D721Med (cell line): ENCODE measurements at places on chromosomes 13 and 19.

- no peak for DNase-seq
Observed at GRCh38 chr19:5913739-5914357, at the start of gene CAPS. CAPS (plus strand) TSS chr19:5914254; CDS start chr19:5914407, 153 bp downstream.

- DNase-seq = no peak
Observed at GRCh38 chr13:98447881-98448641, 128.8 kb downstream of the STK24 start.

DNA sequence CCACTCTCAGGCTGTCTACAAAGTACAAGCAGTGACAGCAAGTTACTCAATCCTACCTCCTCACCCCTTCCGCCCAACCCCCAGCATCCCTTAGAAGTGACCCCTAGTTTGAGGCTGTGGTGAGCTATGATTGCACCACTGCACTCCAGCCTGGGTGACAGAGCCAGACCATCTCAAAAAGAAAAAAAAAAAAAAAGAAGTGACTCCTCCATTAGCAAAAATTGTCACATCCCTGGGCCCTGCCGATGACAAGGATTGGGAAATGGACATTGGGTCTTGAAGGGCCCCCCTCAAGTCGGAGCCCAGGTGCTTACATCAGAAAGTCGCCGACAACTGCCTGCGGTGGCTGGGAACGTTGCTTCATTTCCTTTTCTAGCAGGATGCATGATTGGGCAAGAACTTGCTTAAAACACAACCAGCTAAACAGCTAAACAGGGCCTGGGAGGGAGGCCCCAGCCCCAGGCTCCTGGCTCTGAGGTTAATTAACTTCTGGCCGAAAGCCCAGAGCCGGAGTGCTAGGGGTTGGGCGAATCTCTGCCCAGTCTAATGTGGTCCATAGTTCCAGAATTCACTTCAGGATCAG is 15.3 kb downstream of the RAB3D start:
- no peak for DNase-seq

DNA sequence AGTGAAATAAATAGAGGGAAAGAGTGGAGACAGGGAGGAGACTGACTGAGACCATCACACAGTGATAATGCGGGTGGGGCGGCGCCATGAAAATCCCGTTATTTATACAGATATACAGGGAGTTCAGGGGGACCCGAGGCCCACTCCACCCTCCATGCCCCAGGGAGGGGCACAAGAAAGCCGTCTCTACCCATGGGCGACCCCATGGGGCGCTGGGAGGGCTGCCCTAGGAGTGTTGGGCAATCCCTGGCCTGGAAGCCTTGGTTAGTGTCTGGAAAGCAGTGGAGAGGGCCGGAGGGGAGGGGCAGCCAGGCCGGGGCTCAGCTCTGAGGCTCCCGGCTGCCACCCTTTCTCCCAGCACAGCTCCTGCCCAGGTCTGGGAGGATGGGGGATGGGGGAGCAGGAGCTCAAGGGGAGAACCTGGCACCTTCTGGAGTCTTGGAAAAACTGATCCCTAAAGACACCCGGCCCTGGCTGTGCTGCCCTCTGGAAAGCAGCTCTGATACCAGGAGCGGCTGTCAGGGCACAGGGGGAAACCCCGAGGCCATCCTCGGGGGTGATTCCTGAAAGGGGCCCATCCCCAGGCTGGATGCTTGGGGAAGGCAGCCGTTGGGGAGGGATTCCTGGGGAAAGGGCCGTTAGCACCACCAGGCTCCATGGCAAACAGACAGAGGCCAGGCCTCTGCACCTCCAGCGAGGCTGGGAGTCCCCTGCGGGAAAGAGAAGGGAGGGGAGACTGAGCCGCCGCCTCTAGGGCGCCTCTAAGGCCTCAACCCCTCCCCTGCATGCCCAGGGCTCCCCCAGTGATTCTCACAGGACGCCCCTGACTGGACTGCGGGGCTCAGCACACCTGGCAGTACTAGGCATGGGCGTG is 3.0 kb upstream of the PRKD2 start:
- DNase-seq = no peak

DNA sequence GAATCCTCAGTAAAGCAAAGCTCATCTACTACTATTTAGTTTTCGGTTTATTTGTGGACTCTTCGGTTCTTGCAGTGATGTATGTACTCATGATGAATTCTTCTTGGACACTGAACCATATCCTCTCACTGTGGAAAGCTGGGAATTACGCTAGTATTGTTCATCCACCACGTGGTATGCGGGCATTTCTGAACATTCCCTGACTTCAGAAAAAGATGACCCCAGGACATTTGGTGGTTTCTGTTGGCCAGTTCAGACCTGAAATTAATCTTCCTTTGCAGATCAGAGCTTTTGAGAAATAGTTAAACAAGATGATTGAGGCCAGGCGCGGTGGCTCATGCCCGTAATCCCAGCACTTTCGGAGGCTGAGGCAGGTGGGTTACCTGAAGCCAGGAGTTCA is 25.3 kb upstream of the FBN3 start:
- no peak for DNase-seq

DNA sequence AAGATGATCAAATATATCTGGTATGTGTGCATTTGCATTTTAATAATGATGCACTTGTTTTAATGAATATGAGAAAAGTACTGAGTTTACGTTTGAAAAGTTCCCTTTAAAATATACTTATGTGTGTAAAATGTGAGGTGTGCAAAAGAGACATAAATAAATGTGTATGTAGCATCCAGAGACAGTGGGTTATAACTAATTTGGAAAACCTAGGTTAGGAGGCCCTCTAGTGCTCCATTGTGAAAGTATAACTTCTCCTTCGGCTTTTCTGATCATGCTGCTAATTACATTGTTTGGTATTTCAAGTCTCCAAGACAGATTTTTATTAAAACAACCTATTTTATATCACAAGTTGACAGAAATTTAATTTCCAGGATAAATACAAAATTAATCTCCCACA is 30.1 kb downstream of the SCEL start:
- no peak for DNase-seq

DNA sequence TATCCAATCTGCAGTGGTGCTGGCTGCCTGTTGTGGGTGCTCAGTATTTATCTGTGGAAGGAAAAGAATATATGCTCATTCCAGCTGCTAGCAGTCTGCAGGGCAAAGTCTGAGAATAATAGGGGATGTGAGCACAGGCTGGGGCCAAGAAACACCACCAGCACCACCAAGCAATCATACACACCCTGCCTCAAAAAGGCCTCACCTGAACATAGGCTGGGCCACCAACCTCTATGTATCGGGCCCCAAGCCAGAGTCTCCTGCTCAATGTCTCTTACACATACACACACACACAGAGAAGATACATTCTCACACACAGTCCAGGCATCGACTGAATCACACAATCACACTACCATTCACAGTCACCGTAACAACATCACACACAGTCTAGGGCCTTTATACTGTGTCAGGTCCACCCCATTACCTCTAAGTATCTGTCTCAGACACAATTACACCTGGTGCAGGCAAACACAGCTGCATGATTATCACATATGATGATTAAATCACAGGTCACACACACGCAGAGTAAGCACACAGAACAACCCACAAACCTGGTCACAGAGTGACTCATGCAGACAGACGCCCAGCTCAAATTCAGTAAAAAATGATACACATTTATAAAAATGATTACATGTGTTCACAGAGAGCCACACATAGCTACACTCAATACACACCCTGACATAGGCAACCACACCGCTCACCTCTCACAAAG is 1.3 kb upstream of the ZSCAN22 start:
- no peak for DNase-seq

DNA sequence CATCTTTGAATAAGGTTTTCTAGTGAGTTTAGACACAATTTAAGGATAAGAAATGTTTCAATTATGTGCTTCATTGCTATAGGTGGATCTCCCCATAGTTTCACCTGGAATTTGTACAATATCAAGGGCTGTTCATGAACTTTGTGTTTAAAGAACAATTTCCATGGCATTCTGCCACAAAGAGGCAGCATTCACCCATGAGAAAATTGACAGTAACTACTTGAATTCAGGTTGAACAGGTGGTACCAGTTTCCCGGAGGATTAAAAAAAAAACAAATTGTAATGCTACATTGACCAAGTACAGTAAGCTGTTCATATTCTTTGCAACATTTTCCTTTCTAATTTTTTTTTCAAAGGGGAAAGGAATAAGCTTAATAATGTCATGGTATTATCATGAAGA is 9.1 kb downstream of the SLITRK5 start:
- no peak for DNase-seq

DNA sequence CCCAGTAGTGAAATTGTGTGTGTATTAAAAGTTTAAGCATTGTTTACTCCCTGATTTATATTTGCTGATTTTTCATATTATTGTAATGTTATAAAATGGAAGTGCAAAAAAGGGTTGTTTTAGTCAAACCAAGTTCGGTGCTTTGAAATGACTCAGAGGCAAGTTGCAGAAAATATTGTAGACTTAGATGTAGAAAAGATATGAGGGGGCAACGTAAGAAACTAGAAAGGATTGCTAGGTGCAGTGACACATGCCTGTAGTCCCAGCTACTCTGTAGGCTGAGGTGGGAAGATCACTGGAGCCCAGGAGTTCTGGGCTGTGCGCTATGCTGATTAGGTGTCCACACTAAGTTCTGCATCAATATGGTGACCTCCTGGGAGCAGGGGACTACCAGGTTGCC is 16.1 kb upstream of the LPAR6 start:
- DNase-seq = no peak

- no peak for DNase-seq
Observed at GRCh38 chr13:75146436-75146835, 335.5 kb downstream of the TBC1D4 start.

- DNase-seq = no peak
Observed at GRCh38 chr13:19657872-19658591, 24.6 kb downstream of the MPHOSPH8 start.

GRCh38 chr13:93547886-93548285 is 321.3 kb downstream of the GPC6 start:
- no peak for DNase-seq

DNA sequence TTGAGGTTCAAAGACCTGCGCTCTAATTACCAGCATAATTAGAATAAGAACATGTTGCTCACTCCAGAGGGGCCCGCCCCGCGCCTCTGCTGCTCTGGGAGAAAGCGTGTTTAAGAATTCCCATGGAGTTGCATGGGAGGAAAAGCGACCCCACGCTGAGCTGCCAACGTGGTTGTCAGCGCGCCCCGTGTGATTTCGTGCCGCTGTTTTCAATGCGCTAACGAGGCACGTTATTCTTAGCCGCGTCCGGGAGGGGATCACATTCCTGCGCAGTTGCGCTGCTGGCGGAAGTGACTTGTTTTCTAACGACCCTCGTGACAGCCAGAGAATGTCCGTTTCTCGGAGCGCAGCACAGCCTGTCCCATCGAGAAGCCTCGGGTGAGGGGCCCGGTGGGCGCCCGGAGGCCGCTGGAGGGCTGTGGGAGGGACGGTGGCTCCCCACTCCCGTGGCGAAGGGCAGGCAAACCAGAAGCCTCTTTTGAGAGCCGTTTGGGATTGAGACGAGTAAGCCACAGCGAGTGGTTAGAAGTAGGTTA is 173.8 kb upstream of the SOX1 start:
- no peak for DNase-seq

GRCh38 chr19:19552798-19553197 is 14.7 kb downstream of the CILP2 start:
- no peak for DNase-seq

- no peak for DNase-seq
Observed at GRCh38 chr19:10333758-10334587, 644 bp upstream of the RAVER1 start.

DNA sequence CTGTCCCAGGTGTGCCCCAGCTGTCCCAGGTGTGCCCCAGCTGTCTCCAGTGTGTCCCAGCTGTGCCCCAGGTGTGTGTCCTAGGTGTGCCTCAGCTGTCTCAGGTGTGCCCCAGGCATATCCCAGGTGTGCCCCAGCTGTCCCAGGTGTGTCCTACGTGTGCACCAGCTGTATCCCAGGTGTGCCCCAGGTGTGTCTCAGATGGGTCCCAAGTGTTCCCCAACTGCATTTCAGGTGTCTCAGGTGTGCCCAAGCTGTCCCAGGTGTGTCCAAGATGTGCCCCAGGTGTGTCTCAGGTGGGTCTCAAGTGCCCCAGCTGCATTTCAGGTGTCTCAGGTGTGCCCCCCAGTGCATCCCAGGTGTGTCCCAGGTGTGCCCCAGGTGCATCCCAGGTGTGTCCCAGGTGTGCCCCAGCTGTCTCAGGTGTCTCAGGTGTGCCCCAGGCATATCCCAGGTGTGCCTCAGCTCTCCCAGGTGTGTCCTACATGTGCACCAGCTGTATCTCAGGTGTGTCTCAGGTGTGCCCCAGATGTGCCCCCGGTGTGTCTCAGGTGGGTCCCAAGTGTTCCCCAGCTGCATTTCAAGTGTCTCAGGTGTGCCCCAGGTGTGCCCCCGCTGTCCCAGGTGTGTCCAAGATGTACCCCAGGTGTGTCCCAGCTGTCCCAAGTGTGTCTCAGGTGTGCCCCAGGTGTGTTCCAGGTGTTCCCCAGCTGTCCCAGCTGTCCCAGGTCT is 1.3 kb upstream of the GRK1 start:
- no peak for DNase-seq

DNA sequence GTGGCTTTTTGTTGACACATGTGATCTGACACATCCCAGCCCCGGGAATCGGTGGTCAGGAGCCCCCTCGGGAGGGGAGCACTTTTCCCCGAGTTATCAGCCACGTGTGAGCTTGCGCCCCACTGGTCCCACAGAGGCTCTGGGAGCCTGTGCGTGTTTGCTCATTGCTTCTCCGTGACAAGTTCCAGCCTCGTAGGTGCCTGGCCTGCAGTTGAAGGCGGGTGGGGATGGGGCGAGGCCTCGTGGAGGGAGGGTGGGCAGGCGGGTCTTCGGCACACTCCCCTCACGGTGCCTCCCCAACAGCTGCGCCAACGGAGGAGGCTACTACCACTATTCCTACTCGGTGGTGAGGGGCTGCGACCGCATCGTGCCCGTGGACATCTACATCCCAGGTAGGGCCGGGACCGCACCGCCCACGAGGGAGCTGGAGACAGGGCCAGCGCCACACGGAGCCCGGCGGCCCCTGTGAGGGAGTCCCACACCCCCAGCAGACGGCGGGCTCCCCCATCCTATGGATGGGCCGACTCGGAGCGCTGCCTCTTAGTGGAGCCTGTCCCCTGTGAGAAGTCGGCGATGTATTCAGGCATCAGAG is 8.3 kb downstream of the GAMT start:
- DNase-seq = no peak

- no peak for DNase-seq
Observed at GRCh38 chr13:86922936-86923335, 748.2 kb upstream of the SLITRK5 start.

- DNase-seq = no peak
Observed at GRCh38 chr13:49604570-49604969, 19.2 kb upstream of the RCBTB1 start.

- DNase-seq = no peak
Observed at GRCh38 chr13:111407381-111408131, 87.1 kb downstream of the TEX29 start.
